Stomach (tissue), 19 donors: ENCODE measurements at places on chromosomes 1 and 21. TPM values are rescaled to one million over a fixed set of nuclear protein-coding genes. Genes with fewer than 3 reads are reported as not detected.

The S100A7A gene
- not detected for total RNA-seq

DNA sequence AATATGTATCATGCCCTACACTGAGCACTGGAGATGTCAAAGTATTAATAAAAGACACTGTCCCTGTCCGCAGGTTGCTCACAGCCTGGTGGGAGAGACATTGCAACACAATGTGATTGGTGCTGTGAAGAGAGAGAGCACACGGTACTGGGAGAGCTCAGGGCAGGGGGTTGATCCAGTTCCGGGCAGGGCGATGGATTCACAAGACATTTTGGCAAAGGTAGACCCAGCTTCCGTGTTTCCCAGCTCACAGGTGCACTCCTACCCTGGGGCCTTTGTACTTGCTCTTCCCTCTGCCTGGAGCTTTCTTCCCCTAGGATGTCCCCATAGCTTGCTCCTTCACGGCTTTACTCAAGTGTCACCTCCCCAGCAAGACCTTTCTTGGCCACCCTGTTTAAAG, 1.4 kb downstream of the PLA2G5 start:
- no peak for DNase-seq

DNA sequence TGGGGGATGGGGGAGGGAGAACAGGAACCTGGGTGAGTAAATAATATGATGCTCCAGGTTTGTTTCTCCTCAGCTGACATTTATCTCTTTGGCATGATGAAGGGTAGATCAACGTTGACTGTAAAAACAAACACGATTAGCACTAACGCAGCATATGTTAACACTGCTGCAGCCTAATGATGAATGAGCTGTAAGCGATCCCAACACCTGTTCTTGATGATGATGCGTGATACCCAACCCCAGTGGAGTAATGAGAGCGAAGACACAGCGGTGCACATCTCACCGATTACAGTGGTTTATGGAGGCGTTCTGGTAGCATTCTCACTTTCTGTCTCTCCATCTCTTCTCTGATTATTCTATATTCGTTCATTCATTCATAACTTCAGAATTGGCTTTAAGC, 640.4 kb downstream of the USP25 start:
- DNase-seq: peak; percentile 28

The VAV3 gene
- 5.7 TPM for total RNA-seq

The SLC6A9 gene
- 2.3 TPM for total RNA-seq

The EXOSC10 gene
- total RNA-seq: 118 TPM
